ENCODE measurements at places on chromosomes 4 and X.

- DNase-seq, result no peak
Observed at GRCh38 chr4:88489100-88489761, 32.3 kb downstream of the HERC5 start.

DNA sequence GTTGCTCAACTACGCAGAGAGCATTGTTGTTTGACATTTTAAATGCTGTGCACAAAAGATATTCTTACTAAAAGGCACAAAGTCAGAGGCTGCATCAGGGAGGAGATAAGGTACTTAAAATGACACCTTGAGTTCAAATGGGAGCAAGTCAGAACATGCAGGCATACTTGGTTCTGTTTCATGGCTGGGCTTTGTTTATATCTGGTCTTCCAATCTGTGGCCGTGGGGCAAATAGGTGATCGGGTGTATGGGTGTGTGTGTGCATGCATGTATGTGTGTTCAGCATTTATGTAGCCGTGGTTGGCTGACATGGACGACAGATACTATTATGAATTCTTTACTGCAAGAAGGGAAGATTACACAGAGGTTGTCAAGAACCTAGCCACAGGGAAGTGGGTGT lies 106.1 kb downstream of the RASL11B start:
- no peak for DNase-seq

DNA sequence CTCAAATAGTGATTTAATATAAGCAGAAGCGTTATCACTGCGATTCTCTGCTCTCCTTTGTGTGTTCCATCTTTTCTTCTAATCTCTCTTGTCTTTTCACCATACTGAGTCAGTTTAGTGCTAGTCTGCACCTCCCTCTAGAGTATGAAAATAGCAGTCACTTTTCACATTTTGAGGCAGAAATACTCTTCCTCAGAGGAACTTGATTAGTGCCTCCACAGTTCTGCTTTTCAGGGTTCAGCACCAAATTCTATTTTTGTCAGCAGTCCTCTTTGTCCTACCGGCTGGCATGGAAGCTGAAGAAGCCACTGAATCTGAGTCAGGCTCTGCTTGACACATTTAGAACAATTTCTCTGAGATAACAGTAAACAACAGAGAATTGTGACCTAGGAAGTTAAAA lies 49.7 kb upstream of the ANKRD17 start:
- peak; percentile 5 for DNase-seq

DNA sequence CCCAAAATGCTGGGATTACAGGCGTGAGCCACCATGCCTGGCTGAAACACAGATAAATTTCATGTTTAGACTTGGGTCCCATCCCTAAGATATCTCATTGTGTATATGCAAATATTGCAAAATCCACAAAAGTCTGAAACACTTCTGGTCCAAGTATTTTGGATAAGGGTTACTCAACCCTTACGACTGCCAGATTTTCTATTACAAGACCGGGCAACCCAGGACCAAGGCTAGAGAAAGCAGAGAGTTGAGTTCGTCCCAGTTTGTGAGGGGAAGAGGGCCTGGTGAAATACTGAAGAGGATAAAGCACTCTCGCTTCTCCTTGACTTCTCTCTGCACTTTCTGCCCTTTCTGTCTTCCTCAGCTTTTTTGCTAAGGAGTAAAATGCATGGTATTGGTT lies 34.5 kb downstream of the ZFX start:
- no peak for DNase-seq

- no peak for DNase-seq
Observed at GRCh38 chr4:40745285-40745984, 4.3 kb upstream of the NSUN7 start.

DNA sequence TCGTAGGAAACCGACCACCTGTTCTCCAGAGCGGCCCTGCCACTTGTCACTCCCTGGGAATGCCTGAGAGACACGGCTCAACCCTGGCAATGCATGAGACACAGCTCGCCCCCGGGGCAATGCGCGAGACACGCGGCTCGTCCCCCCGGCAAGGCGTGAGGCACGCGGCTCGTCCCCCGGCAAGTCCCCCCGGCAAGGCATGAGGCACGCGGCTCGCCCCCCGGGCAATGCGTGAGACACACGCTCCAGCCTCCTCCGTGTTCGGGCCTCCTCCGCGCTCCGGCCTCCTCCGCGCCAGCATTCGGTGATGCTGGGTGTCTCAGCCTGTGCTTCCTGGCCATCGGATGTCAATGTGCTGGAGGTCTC lies 27.5 kb upstream of the CPLX1 start:
- no peak for DNase-seq

- peak; percentile 31 for DNase-seq
Observed at GRCh38 chrX:20265726-20266681, 705 bp downstream of the RPS6KA3 start.

- DNase-seq, result peak; percentile 31
Observed at GRCh38 chr4:78323439-78323838, 228.1 kb upstream of the ANXA3 start.

GRCh38 chr4:172900900-172901299 lies 267.7 kb upstream of the GALNT7 start:
- DNase-seq, result no peak

GRCh38 chrX:30904186-30904585 lies 15.1 kb upstream of the TAB3 start:
- no peak for DNase-seq

- DNase-seq, result no peak
Observed at GRCh38 chrX:76893930-76894329, 466.4 kb downstream of the MAGEE1 start.

- DNase-seq, result no peak
Observed at GRCh38 chrX:47278691-47279090, 45.9 kb downstream of the USP11 start.

DNA sequence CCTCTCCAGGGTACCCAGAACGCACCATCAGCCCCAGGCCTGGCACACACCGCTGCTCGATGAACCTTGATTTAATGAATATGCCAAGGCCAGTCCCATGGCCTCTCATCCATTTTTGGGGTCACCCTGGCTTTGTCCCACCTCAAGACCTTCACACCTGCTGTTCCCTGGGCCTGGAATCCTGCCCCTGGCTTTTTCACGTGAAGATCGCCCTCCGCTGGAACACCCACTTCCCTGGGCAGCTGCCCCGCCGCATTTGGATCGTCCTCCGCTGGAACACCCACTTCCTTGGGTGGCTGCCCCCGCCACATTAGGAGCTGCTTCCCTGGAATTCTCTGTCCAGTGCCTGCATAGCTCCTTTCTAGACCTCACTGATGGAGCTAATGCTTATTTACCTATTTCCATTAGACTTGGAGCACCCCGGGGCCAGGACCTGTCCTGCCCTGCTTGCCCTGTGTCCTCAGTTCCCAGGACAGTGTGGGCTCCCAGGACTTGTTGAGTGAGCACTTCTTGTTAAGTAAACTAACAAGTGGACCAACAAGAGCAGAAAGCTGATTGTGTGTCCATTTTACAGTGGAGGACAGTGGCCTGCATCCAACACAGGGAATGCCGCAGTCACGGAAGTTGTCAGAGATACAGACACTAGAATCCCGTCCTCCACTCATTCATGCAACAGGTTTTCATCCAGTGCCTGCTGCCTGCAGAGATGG lies 12.5 kb downstream of the BLOC1S4 start:
- no peak for DNase-seq

GRCh38 chr4:25081866-25082471 lies 51.2 kb upstream of the LGI2 start:
- DNase-seq, result no peak

- DNase-seq, result no peak
Observed at GRCh38 chr4:81211956-81212355, 3.1 kb downstream of the PRKG2 start.

- no peak for DNase-seq
Observed at GRCh38 chrX:1860936-1861594, 246.2 kb downstream of the ASMT start.

DNA sequence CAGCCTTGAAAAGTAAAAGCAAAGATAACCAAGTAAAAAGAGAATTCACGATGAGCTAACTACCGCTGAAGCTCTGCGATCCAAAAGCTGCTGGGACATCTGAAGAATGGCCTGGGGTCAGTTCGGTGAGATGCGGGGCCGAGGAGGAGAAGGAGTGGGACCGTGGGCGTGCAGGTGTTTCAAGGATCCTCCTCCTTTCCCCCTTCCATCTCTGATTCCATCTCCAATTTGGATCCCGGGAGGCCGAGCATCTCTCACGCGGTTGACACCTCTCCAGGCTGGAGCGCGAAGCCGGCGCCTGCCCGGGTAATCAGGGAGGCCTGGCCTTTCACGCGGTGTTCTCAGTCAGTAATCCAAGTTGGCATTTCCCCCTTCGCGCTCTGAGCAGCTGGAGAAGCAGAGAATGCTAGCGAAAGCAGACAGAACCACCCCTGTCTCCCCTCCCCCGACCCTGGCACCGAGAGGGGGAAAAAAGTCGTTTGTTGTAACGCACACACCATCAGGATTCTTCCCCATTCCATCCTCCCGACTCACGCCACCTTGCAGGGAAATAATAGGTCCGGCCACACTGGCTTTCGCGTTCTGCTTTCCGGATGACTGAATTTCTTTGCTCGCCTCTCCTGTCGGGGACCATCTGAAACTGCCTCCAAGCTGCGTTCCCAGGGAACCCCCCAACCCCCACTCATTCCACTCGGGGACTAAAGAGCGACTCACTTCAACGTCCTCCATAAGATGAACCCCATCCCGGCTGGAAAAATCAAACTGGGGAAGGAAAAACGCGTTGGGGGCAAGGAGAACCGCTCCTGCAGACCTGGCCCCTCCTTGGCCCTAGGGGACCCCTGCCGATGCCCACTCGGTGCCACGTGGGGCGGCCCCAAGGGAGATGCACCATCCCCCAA lies 6.5 kb downstream of the NEUROG2 start:
- peak; percentile 73 for DNase-seq

GRCh38 chr4:39486221-39486804 lies 27.5 kb downstream of the LIAS start:
- no peak for DNase-seq

GRCh38 chr4:15521442-15522039 lies 51.9 kb downstream of the CC2D2A start:
- DNase-seq, result no peak

- no peak for DNase-seq
Observed at GRCh38 chrX:132044953-132045352, 21.9 kb downstream of the STK26 start.

DNA sequence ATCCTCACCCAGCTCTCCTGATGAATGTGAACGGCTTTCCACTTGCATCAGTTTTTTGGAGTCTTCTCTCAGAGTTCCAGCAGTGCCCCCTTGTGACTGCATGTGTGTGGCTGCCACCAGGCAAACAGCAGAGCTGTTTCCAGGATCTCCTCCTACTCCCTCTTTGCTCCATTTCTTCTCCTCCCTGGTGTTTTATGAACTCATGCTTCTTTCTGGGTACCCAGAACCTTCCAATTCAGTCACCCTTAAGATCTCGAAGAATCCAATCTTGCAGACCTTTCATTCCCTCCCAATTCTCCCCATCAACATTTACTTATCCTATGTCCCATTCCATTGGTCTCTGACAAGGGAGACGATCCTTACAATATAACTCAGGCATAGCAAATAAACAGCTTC lies 6.8 kb upstream of the TCEANC start:
- peak; percentile 80 for DNase-seq

- DNase-seq, result no peak
Observed at GRCh38 chr4:161629694-161630441, 533.9 kb downstream of the FSTL5 start.

DNA sequence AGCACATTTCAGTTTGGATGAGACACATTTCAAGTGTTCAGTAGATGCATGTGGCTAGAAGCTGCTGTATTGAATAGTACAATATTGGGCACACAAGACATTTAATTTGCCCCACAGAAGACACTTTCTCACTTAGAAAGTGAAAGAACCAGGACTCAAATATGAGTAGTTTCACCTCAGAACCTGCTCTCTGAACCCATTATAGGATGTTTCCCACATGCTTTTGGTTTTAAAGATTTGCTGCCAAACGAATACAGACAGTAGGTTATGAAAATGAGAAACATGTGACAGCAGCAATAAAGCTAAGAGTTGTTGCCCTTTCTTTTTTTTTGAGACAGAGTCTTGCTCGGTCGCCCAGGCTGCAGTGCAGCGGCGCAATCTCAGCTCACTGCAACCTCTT lies 32.3 kb downstream of the C4orf54 start:
- DNase-seq, result no peak

GRCh38 chr4:47312170-47312569 lies 151.3 kb downstream of the COMMD8 start:
- no peak for DNase-seq

GRCh38 chr4:97238956-97239666 lies 904.2 kb downstream of the STPG2 start:
- peak; percentile 36 for DNase-seq

DNA sequence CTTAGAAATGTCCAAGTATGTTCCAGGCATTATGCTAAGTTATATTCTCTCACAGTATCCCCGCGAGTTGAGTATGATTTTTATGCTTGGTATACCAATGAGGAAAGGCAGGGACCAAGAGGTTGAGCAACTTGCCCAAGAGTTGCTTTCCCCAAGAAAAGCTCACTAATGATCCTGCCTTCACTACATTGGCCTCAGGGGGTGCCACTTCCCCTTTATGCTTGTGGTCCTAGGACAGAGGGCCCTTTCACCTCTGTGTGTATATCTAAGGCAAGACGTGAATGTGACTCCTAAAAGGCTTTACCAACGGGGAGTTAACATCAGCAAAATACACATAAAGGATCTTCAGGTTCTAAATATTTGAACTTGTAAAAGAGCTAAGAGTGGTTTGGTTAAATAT lies 164.4 kb upstream of the CPEB2 start:
- peak; percentile 16 for DNase-seq

- DNase-seq, result no peak
Observed at GRCh38 chr4:100170986-100171385, 19.3 kb downstream of the DDIT4L start.

- no peak for DNase-seq
Observed at GRCh38 chr4:106208481-106209460, 107.2 kb downstream of the TBCK start.

DNA sequence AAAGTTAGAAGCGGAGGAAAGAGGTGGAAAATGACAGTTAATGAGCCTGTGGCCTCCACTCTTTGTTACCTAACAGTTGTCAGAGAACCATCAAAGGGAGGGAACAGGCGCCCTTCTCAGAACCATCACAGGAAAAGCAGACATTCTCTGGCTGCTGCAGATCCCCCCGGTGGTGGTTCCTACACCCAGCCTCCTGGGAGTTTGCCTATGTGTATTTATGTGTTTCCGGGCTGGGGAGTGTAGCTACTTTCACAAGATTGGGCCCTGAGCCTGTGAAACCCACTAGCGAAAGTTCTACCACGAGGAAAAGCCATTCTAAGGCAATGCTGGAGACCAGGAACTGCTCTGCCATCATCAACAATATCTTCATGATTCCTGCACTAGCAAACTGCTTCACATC lies 52.7 kb upstream of the BCOR start:
- peak; percentile 16 for DNase-seq

GRCh38 chrX:12370497-12370986 lies 232.3 kb downstream of the FRMPD4 start:
- no peak for DNase-seq

DNA sequence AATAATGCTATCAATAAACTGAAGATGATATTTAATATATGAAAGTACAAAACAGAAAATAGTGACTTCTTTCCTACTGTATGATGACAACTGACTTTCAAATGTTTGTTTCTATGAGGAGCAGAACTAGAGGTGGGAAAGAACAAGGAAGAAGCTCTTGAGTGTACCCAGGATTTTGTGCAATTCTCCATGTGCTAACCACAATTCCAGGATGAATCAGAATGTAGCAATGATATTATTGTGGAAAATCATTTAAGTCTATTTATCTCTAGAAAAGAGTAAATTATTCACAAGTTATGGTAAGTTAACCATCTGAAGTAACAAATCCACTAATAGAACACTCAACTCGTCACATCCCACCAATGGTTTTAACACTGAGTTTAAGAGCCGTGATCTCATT lies 324.1 kb upstream of the EMCN start:
- no peak for DNase-seq

GRCh38 chrX:97016106-97016505 lies 132.4 kb downstream of the RPA4 start:
- DNase-seq, result no peak
